ENCODE measurements at places on chromosomes 13 and 19. TPM values are rescaled to one million over a fixed set of nuclear protein-coding genes. Genes with fewer than 3 reads are reported as not detected.

DNA sequence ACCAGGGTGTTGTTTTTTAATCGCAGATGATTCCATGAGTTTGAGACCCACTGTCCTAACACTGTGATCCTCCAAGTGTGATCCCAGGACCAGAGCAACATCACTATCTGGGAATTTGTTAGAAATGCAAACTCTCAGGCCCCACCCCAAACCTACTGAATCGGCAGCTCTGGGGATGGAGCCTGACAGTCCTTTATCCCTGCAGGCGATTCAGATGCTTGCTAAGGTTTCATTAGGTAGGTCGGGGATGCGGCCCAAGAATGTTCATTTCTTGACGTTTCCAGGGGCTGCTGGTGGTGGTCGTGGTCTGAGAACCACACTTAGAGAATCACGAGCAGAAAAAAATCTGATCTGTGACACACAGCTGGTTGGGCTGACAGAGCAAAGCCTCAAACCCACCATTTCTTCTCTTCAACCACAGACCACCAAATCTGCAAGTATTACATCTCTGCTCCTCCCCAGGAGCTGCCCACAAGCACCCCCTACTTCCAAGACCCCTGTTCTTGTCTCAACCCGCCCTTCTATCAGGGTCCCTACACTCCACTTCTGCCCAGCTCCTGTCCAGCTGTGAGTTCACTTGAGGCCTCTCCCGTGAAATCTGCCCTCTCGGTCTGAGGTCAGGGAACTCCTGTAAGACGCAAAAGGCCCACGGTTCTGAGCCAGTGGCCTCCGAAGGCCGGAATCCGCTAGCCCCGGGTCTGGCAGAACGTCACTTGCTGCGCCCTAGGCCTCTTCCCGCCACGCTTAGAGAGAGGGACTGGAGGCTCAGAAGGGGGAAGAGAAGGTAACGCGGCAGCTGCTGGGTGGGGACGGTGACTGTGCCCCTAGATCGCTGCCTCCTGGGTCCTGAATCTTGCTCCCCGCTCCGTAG is 1.1 kb upstream of the FARP1 start:
- DNase-seq: peak; percentile 35

DNA sequence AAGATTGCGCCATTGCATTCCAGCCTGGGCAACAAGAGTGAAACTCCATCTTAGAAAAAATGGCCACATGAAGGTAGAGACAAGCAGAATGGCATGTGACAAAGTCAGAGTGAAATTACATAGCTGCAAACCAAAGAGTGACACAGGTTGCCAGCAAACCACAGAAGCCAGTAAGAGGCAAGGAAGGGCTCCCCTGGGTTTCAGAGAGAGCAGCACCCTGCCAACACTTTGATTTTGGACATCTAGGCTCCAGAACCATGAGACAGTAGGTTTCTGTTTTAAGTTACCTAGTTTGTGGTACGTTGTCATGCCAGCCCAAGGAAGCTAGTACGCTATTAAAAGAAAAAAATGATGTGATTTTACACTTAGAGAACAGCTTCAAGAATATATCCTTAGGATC is 1.9 kb downstream of the NLRP4 start:
- no peak for DNase-seq

DNA sequence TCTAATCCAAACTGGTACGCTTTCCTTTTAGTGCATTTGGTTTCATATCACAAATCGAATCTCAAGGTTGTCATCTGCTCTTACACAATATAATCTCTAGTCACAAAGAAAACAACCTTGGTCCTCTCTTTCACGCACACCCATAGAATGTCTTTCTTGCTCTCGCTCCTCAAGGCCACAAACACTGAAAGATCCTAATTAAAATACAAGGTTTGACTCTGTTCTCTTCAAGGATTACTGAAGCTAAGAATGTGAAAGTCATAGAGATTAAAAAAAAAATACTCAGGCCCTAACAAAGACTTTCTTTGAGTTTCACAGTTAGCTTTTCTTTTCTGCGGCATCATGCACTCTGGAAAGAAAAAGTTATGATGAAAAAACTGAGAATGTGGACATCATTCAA is 891.5 kb downstream of the EFNB2 start:
- DNase-seq: no peak

The FLT1 gene
- total RNA-seq: 0.25 TPM

GRCh38 chr13:40169476-40169875 is 497.0 kb downstream of the FOXO1 start:
- no peak for DNase-seq

GRCh38 chr13:109180905-109181425 is 551.6 kb downstream of the MYO16 start:
- no peak for DNase-seq

GRCh38 chr13:28301839-28302238 is 163.5 kb downstream of the PAN3 start:
- no peak for DNase-seq

GRCh38 chr13:108444448-108444847 is 174.9 kb downstream of the TNFSF13B start:
- no peak for DNase-seq

GRCh38 chr19:44960906-44961728 is 5.9 kb downstream of the CLPTM1 start:
- no peak for DNase-seq

- DNase-seq: no peak
Measured at GRCh38 chr13:80883545-80883944, 542.6 kb upstream of the SPRY2 start.

- no peak for DNase-seq
Measured at GRCh38 chr13:75785130-75785529, 149.0 kb downstream of the LMO7 start.

The CLDND2 gene
- not detected for total RNA-seq

DNA sequence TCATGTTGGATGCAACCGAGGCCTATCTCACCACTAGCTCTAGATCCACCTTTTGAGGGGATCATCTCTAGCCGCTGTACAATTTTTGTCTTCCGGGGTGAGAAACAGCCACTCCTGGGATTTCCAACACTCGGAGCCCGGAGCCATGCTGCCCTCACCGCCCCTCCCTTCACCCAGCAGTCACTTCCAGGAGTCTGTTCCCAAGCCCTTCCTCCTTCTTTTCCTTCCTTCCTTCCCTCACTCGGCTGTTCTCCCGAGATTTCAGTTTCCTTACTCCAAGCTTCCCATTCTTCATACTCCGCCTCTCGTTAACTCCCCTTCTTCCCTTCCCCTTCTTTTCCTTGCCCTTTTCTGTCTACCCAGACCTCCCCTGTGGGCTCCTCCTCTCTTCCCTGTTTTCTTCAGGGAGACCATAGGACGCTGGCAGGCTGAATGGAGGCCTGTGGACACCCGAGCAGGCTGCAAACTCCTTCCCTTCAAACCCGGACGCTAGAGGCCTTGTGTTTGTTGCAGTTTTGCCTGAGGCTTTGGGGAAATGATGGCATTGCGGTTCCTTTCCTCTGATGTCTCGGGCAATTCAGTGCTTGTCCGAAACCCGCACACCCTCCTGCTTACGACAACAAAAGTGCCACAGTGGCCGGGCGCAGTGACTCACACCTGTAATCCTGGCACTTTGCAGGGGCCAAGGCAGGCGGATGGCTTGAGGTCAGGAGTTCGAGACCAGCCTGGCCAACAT is 96.0 kb downstream of the CAB39L start:
- DNase-seq: no peak

The TMEM147 gene
- 110 TPM for total RNA-seq

- peak; percentile 57 for DNase-seq
Measured at GRCh38 chr19:10718205-10719196, 622 bp downstream of the DNM2 start.

The RAB3A gene
- 2.7 TPM for total RNA-seq

The ITGBL1 gene
- total RNA-seq: 0.10 TPM

GRCh38 chr19:343941-344624 is 513 bp downstream of the MIER2 start:
- peak; percentile 44 for DNase-seq

The LILRA1 gene
- not detected for total RNA-seq

The ZNF534 gene
- total RNA-seq: 0.04 TPM

DNA sequence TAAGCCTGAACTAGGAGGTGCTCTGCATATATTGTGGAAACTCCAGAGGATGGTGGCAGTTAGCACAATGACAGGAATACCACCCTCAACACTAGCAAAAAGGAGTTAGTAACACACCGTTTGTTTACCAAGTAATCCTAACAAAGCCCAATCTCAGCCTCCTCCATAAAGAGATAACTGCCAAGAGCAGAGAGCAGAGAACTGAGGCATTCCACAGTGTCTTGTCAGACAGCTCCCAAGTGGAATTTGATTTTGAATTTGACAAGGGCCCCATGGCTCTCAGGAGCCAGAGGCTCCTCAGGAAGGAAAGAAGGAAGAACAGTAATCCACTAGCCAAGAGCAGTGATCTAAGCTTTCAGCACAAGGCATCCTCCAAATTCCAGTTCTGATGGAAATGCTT is 298.6 kb downstream of the DCLK1 start:
- DNase-seq: no peak

The CASP14 gene
- 0.02 TPM for total RNA-seq

- DNase-seq: peak; percentile 56
Measured at GRCh38 chr13:98959291-98959690, 18.6 kb downstream of the DOCK9 start.

DNA sequence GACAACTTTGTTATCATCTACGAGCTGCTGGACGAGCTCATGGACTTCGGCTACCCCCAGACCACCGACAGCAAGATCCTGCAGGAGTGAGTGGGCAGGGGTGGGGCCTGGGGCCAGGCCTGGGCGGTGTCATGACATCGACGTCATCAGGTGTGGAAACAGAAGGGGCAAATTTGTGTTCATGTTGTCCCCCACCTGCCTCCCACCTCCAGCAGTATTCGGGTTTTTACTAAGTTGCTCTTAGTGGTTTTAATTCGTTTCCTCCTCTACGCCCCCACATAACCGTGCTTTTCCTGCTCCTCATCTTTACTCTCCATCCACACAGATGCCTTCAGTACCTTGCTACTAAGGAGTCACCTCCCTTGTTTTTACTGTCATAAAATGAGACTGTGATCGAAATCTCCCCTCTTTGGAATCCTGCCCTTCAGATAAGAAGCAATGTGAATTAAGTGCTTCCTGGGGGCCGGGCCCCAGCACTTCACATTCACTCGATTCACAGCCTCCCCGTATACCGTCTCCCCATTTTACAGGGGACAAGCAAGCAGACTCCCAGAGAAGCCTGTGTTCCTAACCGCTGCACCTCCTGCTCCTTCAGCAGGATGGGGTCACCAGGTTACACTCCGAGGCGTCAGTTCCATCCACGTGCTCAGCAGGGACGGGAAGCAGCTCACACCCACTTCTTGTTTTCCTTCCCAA is 10.5 kb downstream of the AP1M1 start:
- no peak for DNase-seq

DNA sequence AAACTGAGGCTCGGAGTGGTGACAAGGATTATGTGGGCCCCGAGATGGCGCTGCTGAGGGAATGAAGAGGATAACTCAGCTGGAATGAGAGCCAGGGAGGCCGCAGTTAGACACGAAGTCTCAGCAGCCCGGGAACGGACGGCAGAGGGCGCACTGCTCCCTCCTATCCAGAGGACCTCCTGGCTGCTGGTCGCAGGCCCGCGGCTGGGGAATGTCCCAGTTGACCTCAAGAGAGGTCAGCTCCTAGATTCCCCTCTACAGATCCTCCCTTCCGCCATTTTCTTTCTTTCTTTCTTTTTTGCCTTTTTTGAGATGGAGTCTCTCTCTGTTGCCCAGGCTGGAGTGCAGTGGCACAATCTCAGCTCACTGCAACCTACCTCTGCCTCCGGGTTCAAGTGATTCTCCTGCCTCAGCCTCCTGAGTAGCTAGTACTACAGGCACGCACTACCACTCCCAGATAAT is 24.1 kb upstream of the ASPDH start:
- DNase-seq: peak; percentile 96

The PLK5 gene
- total RNA-seq: not detected

GRCh38 chr13:67390462-67391086 is 160.4 kb upstream of the PCDH9 start:
- DNase-seq: no peak

All from SJCRH30 (cell line).